ENCODE measurements at places on chromosomes 11 and 22.

- DNase-seq = peak; percentile 1
Measured at GRCh38 chr11:110525883-110526282, 96.1 kb downstream of the FDX1 start.

DNA sequence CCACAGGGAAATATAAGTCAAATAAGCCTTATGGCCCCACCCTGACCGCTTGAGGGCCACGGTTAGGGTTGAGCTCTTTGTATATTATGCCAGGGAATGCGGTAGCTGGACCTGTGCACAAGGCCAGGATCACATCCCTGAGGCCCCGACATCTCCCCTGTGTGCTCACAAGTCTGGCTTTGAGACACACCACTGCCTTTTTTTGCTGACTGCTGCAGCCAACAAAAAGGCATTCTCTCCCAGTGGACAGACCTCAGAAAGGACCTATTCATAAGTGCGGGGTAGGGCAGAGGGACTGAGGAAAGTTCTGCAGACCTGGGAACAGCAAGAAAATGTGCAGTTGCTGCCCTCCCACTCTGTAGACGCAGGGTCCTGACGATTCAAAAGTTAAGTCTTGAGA, 3.4 kb upstream of the SIDT2 start:
- no peak for DNase-seq

DNA sequence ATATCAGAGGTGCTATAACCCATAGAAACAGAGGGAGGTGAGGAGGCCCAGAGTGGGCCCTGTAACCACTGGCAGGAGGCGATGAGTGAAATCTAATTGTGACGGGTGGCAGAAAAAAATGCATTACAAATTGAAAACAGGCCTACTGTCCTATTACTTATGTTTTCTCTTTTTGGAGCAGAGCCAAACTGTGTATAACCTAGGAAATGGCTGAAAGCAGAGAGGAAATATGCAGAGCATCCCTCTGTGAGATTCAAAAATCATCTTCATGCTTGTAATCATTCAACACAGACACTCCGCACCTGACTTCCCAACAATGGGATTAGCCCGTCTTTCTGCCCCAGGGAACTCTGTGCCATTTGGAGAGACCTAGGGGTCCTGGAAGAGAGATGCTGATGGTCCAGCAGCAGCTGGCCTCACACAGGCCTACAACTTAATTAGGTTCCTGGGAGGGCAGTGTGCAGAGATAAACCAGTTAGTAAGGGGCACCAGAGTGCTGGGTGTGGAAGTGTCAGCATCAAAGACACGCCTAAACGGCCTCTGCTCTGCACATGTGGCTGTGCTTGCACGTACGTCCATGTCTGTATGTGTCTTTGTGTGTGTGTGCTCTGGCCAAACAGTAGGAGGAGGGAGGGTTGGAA, 41.8 kb downstream of the MAP6 start:
- no peak for DNase-seq

GRCh38 chr11:118147502-118147901, 5.1 kb downstream of the SCN4B start:
- peak; percentile 8 for DNase-seq

- DNase-seq = no peak
Measured at GRCh38 chr11:32932196-32932595, 39.6 kb downstream of the QSER1 start.

DNA sequence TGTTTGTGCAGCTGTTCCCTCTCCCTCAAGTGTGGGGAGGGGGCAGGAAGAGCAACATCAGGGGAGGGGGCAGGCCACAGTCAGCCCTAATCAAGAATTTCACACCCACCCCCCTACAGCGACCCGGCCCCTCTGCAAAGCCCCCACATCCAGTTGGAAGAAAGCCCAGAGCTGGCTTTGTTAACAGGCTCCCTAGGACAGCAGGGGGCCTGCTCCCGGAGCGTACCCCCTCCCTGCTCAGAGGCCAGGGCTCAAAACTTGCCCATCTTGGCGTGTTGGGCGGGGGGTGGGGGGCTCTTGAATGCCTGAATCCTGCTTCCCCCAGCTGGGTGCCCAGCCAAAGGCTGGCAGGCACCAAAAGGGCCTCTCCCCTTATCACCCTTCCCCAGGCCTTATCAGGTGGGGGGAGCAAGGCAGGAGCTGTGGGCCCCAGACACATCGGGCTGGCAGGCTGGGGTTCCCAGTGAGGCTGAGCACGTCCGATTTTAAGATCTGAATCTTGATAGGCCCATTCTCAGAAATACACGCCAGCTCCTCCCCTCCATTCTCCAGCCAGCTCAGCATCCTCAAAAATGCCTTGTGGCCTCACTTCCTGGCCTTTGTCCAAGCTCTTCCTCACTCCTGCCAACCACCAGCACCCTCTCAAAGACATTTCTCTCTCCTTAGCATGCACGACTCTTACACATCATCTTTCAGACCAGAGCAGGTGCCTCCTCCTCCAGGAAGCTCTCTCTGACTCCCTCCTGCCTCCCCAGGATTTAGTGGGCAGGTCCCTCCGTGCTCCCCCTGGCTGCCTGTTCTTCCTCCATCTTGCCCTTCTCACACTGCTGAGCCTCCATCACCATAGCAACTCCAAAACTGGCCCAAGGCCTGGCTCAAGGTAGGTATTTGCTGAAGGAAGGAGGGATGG, 384.8 kb downstream of the MN1 start:
- no peak for DNase-seq

DNA sequence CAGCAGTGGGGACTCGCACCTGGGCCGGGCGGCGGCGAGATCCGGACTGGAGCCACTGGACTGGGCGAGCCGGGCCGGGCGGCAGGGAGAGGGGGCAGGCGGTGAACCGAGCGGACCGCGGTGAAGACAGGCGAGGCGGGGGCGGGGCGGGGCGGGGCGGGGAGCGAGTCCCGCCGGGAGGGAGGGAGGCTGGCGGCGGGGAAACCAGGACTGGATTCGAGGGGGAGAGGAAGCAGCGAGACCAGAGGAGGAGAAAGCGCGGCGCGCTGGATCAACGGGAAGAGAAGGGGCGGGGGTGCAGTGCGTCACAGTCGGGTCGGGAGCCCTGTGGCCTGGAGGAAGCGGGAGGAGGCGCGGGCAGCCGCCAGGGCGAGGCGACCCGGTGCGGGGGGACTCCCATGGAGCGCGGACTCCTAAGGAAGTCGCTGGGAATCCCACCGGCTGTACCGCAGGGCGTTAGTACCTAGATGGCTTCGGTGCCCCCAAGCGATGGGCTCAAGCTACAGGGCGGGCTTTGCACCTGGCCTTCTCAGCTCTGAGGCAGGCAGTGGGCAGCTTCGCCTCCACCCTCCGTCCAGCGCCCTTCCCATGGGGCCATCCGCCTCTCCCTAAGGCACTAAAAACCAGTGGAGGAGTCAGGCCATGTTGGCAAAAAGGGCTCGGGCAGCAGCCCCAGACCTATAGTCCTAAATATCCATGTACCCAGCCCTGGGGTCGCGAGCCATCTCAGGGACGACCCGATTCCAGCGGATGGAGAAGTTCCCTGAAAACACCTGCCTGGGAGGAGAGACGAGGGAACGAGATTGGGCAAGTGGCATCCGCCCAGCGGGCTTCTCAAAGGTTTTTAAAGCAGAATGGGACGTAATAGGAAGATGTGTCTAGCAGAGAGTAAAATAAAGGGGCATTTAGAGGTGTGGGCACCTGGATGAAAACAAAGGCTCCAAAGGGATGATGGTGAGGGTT, at the start of gene TMEM121B:
TMEM121B (minus strand) TSS at position 128 of the 963 bp plus-strand sequence. CDS start 233 bp downstream, outside the sequence.
- DNase-seq = peak; percentile 81

GRCh38 chr11:96090711-96091110, 166.8 kb upstream of the MTMR2 start:
- DNase-seq = no peak

DNA sequence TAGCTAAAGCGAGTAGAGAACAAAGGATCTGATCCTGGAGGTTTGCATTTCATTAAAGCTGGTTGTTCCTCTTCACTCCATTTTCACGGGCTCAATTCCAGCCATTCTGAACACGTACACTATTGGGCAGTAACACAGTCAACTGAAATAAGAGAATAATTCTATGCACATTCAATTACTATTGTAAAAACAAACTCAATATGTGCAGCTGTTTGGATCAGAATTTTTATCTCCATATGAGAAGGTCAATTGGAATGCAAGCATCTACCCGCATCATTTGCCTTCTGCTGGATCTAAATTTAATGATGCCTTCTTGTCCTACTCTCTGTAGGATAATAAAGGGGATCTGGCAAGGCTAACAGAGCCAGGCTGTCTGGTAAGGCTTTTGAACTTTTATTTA, 562.8 kb upstream of the CCDC179 start:
- no peak for DNase-seq

DNA sequence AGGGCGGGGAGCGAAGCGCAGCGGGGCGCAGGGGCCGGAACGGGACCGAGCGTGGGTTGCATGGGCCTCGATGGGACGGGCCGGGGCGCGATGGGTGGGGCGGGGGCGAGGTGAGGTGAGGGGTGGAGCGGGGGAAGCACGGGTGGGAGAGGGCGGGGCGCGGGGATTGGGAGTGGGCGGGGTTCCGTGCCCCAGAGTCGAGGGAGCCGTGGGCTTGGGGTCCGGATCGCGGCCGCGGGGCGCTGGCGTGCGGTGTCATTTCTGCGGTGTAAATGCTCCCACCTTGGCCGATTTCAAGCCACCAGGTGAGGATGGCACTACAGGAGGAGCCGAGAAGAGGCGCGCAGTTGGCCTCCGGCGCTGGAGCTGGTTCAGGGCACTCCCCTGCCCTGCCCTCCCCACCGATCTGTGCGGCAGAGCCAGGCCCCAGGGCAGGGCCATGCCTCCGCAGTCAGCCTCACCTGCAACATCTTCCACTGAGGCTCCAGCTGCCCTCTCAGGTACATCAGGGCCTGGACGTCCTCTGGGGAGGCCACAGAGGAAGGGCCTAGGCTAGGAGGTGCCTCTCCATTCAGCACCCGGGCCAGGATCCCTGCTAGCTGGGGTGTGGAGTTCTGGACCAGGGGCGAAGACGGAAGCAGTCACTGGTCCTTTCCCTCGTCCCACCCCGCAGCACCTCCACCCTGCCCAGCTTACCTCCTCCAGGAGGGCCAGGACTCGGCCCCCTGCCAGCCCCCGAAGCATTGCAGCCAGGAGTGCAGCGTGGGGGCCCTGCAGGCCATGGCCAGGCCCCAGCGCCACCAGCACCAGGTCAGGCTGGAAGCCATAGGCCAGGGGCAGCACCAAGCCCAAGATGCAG, 620 bp upstream of the TUBGCP6 start:
- peak; percentile 59 for DNase-seq

Data from K562 (cell line).